ENCODE measurements at places on chromosomes 6 and 20.

- DNase-seq: no peak
Measured at GRCh38 chr6:166955121-166955864, 1.1 kb downstream of the RNASET2 start.

DNA sequence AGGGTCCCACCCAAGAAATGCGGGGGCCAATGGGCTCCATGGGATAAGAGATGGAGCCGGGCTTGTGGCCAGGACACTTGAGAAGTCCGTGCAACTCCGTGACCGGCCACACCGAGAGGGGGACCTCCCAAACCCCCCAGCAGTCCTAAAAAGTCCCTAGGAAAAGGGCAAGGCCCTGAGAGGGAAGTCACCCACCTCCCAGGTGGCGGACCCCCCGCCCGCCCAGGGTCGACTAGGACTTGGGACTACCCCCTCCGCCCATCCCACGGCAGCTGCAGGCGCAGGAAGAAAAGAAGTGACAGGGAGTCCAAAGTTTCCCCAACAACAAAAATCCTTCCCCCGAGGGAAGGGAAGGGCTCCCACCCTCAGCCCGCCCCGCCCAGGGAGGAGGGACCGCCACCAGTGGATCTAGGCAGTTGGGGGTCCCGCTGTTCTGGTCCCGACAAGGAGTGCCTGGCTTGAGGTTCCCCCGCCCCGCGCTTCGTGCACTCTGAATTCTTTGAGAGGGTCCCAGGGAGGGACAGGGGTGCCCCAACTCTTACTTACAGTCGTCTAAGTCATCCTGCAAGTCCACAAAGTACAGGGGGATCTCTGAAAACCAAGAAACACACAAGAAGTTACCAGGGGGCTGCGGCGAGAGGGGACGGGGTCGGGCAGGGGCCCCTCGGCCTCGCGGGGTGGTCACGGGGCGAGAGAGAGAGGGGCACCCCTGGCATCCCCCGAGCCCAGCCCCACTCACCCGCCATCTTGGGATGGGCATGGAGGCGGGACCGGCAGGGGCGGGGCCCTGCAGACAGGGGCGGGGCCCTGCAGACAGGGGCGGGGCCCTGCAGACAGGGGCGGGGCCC is 611 bp upstream of the RAB22A start:
- DNase-seq: peak; percentile 94

DNA sequence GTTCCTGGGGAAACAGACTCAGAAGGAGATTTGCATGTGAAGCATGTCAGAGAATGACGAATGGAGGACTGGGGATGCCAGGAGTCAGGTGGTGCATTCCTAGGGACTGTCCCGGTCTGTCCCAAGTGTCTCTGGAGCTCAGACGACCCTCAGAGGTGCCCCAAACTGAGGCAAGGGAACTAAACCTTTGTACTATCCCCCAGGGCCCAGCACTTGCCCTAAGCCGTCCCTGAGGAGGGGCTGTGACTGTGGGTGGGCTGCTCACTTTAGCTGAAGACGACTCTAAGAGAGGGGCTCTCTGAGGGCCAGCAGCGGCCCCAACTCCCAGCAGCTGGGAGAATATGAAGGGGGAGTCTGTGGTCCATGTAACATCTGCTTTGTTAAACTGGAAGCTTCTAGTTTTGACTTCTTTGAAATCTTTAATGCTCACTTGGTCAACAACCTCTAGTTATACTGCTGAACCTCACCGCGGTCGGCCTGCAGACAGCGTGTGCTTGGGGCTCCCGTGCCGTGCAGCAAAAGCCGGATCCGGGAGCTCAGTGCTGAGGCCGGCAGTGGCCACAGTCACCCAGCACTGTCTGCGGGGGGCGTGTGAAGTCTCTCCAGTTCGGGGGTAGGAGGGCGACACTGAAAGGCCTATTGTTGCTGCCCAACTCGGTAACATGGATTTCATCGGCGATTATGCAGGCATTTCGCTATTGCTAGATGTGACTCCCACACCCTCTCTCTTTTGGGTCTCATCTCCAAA is 34.2 kb downstream of the TUBB2B start:
- no peak for DNase-seq

DNA sequence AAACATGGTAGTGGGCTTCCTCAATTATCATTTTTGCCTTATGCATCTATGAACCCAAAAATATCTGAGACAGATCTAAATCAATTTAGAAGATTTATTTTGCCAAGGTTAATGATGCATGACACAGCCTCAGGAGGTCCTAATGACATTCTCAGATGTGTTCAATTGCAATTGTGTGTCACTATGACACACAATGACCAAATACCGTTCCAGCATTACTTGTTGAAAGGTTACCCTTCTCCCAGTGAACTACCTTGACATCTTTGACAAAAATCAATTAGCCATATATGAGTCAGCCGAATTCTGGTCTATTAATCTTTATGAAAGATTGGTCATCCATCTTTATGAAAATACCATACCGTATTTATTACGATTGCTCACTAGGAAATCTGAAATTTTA is 592.5 kb upstream of the GJE1 start:
- no peak for DNase-seq

DNA sequence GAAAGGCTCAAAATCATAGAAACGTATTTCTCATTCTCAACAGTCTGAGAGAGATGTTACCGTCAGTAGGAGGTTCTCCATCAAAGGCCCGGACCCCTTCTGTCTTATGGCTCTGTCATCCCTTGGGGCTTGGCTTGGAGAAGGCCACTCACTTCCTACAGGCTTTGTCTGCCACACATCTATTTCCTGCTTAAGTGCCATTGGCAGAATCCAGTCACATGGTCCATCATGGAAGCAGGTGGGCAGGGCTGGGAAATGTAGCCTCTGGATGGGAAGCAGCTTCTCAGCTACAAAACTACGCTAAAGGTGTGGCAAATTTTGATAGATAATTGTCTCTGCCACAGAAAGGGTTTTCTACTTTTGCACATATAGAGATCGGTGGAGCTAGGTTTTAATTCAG is 12.6 kb upstream of the ZFP64 start:
- DNase-seq: no peak

DNA sequence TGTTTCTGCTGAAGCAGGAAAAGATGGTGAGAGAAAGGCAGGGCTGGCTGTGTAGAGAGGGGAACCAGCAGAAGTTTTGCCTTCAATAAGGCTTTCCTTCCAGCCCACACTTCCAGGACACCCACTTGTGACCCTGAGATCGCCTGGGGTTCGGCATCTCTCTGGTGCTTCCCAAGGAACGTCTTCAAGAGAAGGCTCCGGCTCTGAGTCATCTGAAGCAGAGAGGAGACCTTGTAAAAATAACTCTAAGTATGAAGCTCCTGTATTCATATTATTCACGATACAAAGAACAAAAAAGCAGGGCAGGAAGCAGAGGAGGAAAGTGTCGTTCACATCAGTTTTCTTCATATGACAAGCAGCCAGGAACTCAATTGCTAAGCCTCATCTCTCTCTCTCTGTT is 95.4 kb upstream of the MRPS10 start:
- DNase-seq: peak; percentile 42

- DNase-seq: no peak
Measured at GRCh38 chr6:16305246-16305725, 66.9 kb downstream of the GMPR start.

- DNase-seq: no peak
Measured at GRCh38 chr6:20058121-20058905, 154.0 kb downstream of the MBOAT1 start.

DNA sequence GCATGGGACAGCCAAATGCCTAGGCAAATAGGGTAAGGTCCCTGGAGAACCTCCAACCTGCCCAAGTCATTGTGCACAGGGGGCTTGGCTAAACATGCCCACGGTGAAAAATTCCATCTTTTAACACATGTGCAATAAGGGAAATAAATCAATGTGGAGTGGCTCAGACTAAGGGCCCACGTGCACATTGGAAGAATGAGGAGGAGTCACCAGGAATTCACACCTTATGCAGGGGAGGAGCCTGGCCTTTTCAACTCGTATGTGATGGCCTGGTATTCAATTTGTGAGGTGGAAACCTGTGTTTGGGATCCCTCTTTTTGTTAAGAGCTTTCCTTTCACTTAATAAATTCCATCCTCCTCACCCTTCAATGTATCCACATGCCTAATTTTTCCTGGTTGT is 12.6 kb downstream of the C6orf52 start:
- DNase-seq: no peak

GRCh38 chr6:37819802-37820717 is 533 bp downstream of the ZFAND3 start:
- DNase-seq: peak; percentile 68

DNA sequence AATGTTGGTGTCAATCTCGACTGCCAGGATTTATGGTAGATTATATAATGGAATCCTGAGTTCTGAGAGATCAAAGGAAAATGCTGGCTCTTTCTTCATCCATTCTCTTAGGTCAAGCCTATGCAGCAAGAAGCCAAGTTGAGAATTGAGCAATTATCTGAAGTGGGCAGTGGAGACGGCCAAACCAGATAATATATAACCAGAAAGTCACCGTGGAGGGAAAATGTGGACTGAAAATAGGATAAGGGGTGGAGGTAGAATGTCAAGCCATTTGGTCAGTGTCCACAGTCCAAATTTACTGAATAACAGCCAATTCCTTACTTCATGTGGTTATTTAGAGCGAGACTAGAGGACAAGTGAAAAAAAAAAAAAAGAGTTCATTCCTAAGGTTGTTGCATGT is 107.8 kb upstream of the ESR1 start:
- DNase-seq: no peak

DNA sequence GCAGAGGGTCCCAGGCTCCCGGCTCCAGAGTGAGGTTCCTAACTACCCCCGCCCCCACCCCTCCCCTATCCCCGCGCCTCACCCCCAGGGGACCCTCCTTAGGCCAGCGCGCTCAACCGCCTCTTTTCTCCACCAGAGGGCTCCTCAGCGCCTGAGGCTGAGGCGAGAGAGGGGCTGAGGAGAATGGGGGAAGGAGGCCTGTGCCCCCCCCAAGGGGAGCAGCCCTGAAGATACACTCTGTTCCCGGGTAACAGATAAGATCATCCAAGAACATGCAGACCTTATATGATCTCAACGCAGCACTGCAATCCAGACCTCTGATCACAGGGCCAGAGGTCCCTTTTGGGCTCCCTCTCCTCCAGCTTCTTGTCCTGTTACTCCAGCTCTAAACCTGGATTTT is 43.3 kb upstream of the MRPS10 start:
- peak; percentile 70 for DNase-seq

- peak; percentile 22 for DNase-seq
Measured at GRCh38 chr6:88780714-88781389, 182.6 kb downstream of the RNGTT start.

GRCh38 chr6:2353412-2354137 is 108.2 kb upstream of the GMDS start:
- DNase-seq: peak; percentile 60

- no peak for DNase-seq
Measured at GRCh38 chr6:91366781-91367180, 779.9 kb upstream of the MAP3K7 start.

- no peak for DNase-seq
Measured at GRCh38 chr6:144885817-144886216, 600.7 kb downstream of the UTRN start.

GRCh38 chr6:31689249-31690110 is 8.6 kb upstream of the LY6G5C start:
- DNase-seq: no peak

DNA sequence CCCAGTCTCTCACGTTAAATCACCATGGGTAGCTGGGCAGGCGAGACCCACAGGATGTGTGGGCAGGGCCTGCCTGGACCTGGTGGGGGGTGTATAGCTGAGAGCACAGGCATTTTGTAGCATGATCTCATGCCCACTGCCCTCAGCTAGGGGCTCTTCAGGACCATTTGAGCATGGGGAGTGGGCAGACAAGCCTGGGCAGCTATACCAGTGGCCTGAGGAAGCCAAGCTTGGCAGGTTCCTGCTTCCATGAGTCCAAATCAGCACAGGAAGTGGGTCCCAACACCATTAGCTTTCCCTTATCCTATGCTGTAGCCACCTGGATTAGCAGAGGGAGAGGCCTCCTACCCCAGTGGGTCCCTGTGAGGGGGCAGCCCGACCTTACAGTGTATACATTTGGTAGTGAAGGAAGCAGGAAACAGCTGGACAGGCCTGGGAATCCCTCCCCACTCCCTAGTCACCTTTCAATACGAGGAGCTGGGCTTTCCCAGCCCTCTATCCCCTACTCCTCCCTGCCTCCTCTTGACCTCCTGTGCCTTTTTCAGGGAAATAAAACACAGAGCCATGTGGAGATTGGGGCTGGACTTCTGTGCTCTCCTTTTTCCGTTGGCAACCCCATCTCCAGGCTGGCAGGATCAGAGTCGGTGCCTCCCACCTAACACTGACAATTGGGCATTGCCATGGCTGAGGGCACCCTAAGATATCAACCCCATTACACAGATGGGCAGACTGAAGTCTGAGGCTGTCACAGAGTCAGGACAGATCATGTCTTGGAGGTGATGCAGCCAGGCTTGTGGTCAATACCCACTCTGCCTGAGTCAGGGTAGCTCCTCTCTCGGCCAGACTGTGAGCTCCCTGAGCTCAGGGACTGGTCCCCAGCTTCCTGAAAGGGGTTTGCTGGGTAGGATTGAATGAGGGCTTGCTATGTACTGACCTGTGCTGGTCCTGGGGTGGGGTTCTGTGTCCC is 59.8 kb downstream of the MRPL14 start:
- DNase-seq: no peak

- no peak for DNase-seq
Measured at GRCh38 chr6:43971776-43972126, 155.5 kb downstream of the MRPL14 start.

DNA sequence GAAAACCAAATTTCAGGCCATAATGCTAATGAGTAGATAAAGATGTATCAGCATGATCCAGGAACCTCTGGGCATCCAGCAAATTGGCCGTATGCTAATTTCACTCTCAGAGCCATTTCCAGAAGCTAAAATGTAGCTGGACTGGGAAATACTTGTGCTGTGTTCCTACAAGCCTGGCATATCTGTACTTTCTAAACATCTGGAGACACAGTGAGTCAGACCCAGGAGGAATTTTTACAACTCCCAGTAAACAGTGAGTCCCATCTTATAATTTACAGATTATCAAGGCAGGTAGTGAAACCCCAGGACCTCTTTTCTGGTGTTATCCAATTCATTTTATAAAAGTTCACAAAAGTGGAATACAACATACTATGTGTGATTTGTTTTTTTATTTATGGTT is 683.0 kb upstream of the ADGRB3 start:
- DNase-seq: peak; percentile 9

DNA sequence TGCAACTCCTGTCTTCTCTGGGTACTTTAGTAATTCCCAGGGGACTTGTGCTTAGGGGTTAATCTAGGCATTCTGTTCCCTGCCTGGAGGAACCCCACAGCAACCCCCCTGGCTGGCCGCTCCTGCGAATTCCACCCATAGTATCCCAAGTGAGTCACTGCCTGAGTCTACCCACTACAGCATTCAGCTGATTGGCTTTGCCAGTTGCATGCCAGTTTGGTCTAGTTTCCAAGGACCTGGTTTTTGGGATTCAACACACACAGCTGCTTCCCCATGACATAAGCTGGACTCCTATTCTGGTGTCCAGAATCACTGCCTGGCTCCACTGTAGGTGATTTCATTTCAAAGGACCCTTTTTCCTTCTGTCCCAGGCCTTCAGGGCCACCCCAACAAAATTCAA is 40.3 kb downstream of the PLCG1 start:
- DNase-seq: peak; percentile 91
